ENCODE measurements at places on chromosomes 11 and 22. TPM values are rescaled to one million over a fixed set of nuclear protein-coding genes. Genes with fewer than 3 reads are reported as not detected.

The C22orf23 gene
- not detected for total RNA-seq

DNA sequence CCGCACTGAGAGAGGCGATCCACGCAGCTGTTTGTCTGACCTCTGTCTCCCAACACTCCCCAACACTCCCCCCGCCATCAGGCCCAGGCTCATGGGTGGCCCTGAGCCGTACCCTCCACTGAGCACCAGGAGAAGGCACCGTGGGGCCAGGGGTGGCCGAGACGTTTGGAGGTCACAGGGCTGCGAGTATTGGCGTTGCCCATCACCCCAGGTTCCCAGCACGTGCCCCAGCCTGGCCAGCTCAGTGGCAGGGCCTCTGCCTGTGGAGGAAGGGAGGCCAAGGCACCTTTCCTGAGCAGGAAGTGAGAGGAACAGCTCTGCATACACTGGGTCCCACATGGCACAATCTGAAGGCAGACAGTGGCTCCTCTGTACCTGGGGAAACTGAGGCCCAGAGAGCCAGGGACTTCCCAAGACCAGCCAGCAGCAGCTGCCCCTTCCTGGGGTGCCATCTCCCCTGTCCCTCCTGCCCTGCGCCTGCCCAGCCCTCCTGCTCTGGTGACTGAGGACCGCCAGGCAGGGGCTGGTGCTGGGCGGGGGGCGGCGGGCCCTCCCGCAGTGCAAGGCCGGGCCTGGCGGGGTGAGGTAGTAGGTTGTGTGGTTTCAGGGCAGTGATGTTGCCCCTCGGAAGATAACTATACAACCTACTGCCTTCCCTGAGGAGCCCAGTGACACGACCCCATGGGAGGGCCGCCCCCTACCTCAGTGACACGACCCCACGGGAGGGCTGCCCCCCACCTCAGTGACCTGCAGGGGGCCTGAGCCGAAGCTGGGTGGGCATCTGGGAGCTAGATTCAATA lies 37.0 kb upstream of the PPARA start:
- H3K36me3 ChIP-seq, result no peaks in the 10 kb centered on the region
- H3K4me1 ChIP-seq, result peaks cover 4% of the 10 kb centered on the region
- no peaks in the 10 kb centered on the region for H3K27me3 ChIP-seq
- no peak for DNase-seq
- no peak overlapping the region for H3K4me3 ChIP-seq

- H3K4me3 ChIP-seq, result peak overlapping the region; percentile 32
- H3K27ac ChIP-seq, result peak overlapping the region; percentile 67
- H3K27me3 ChIP-seq, result no peaks in the 10 kb centered on the region
- no peak for DNase-seq
- H3K36me3 ChIP-seq, result 0 out of 2 replicates have a peak, but pooled peaks cover 7% of the 10 kb centered on the region
- peaks cover 26% of the 10 kb centered on the region for H3K4me1 ChIP-seq
Observed at GRCh38 chr22:37219533-37219932, 7.3 kb upstream of the SSTR3 start.

DNA sequence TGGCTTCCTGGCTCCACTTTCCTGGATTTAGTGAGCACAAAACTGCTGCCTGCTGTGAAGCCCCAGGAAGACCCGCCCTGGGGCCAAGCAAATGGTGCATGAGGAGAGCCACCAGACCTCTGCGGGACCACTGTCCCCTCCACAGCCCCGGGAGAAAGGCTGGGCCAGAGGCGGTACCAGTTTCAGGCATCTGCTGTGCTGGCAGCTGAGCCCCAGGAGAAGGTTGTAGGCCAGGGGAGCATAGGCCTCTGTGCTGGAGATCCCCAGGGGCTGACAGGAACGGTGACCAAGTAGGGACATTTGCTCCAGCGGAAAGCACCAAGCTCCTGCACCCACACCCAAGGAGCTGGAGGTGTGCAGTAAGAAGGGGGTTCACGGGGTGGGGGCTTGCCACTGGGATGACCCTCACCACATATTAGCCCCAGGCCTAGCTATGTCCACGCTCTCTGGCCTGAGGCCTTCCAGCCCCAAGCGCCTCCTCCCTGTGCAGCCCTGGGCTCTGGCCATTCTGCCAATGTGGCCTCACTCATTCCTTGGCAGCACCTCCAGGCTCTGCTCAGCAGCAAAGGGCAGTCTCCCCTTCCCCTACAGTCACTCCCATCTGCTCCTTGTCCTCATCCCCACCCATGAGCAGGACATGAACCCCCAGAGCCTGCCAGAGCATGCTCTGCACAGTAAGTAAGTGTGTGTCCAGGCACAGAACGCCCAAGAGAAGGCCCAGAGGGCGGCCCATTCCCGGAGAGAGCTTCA lies 24.0 kb upstream of the COMT start:
- H3K27ac ChIP-seq, result no peak overlapping the region
- H3K4me1 ChIP-seq, result no peaks in the 10 kb centered on the region
- no peaks in the 10 kb centered on the region for H3K27me3 ChIP-seq
- no peak for DNase-seq
- H3K36me3 ChIP-seq, result peaks cover 11% of the 10 kb centered on the region
- H3K4me3 ChIP-seq, result no peak overlapping the region

DNA sequence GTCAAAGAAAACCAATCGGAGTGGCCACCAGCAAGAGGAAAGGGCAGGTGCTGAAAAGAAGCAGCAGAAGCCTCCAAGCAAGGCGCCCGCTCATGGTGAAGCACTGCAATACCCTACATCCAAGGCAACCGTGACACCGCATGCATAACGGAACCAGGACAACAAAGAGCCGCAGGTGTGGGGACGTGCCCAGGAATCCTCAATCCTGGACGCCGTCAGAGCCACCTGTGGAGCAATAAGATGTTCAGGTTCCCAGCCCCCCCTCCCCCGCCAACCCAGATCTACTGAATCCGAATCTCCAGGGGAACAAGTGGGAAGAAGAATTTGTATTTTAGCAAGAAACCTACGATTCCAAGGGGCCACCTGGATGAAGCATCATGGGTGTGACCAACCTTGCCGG lies 70.8 kb downstream of the SHANK2 start:
- DNase-seq, result no peak
- no peaks in the 10 kb centered on the region for H3K36me3 ChIP-seq
- H3K27me3 ChIP-seq, result no peaks in the 10 kb centered on the region
- no peak overlapping the region for H3K27ac ChIP-seq
- H3K4me3 ChIP-seq, result no peak overlapping the region

DNA sequence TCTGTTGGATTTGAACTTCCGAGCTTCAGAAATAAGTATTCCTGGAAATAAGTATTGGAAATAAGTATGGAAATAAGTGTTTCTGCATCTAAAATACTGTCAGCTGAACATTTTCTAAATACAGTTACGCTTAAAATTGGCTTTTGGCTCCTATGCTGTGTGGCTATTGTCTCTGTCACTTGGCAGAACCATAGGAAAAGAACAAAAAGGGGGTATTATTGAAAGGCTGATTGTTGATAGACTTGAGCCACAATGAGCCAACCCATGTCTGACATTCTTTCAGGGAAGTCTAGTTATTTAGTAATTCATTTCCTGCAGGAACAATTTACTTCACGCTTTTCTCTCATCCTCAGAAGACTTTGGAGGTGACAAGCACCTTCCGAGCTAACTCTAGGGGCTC lies 32.5 kb upstream of the LARGE1 start:
- H3K27ac ChIP-seq, result no peak overlapping the region
- no peaks in the 10 kb centered on the region for H3K36me3 ChIP-seq
- H3K27me3 ChIP-seq, result no peaks in the 10 kb centered on the region
- no peak overlapping the region for H3K4me3 ChIP-seq
- no peak for DNase-seq

DNA sequence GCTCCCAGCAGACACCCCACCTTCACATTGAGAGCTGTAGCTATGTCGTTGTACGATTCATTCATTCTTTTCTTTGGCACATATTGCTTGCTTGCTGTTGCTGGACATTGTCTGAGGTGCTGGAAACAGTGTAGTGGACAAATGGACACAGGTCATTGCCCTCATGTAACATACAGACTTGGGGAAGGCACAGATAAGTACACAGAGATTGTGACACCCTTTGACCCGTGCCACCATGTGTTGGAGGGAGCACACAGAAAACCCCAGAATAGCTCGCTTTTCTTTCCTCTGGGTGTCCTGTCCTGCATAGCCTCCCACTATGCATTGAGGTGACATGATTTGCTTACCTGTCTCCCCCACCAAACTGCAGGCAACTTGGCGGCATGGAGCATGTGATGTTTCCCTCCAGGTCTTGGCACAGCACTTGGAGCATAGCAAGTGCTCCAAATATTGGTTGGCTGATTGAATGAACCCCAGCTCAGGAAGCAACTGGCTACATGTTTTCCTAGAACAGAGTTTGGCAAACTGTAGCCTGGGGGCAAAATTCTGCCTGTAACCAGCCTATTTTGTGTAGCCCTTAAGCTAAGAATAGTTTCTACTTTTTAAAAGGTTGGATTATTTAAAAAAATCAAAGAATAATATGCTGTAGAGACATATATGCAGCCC lies 30.9 kb upstream of the NECTIN1 start:
- no peaks in the 10 kb centered on the region for H3K36me3 ChIP-seq
- H3K27ac ChIP-seq, result no peak overlapping the region
- H3K4me1 ChIP-seq, result no peaks in the 10 kb centered on the region
- DNase-seq, result no peak

The C11orf91 gene
- total RNA-seq, result not detected

- H3K27ac ChIP-seq, result no peak overlapping the region
- no peaks in the 10 kb centered on the region for H3K27me3 ChIP-seq
- peaks cover 20% of the 10 kb centered on the region for H3K4me1 ChIP-seq
Observed at GRCh38 chr11:70605468-70605815, 207.1 kb downstream of the CTTN start.

DNA sequence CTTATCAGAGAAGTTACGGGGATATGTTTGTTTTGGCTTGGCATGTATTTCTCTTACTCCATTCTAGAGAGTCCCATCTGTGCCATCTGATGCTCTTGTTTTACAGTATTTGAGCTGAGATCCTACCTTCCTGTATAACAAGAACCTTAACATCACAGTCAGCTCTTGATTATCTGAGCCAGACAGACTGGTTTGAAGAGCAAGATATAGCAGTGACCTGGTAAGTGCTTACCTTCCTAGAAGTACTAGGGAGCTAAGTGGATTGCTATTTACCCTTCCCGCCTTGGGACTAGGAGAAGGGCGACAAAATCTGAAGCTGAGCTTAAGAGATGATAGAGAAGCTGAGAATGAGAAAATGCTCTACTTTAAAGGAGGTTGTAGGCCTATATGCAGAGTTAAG lies 235.3 kb downstream of the CSNK2A3 start:
- no peaks in the 10 kb centered on the region for H3K36me3 ChIP-seq
- H3K27me3 ChIP-seq, result no peaks in the 10 kb centered on the region
- H3K4me1 ChIP-seq, result no peaks in the 10 kb centered on the region
- H3K4me3 ChIP-seq, result no peak overlapping the region
- H3K27ac ChIP-seq, result no peak overlapping the region

The TOLLIP gene
- 6.5 TPM for total RNA-seq

- no peaks in the 10 kb centered on the region for H3K36me3 ChIP-seq
- H3K27ac ChIP-seq, result no peak overlapping the region
- H3K4me3 ChIP-seq, result no peak overlapping the region
- no peak for DNase-seq
- no peaks in the 10 kb centered on the region for H3K27me3 ChIP-seq
Observed at GRCh38 chr11:1508986-1509385, 22.4 kb upstream of the MOB2 start.

The CHRM1 gene
- not detected for total RNA-seq

- no peak overlapping the region for H3K4me3 ChIP-seq
- peak overlapping the region; percentile 85 for H3K27ac ChIP-seq
- H3K36me3 ChIP-seq, result no peaks in the 10 kb centered on the region
- H3K4me1 ChIP-seq, result peaks cover 66% of the 10 kb centered on the region
Observed at GRCh38 chr22:23278883-23279675, 98.8 kb downstream of the BCR start.

GRCh38 chr11:3836903-3837302 lies 3.9 kb downstream of the RHOG start:
- H3K27me3 ChIP-seq, result no peaks in the 10 kb centered on the region
- peak overlapping the region; percentile 90 for H3K27ac ChIP-seq
- peak overlapping the region; percentile 97 for H3K4me3 ChIP-seq
- H3K36me3 ChIP-seq, result no peaks in the 10 kb centered on the region
- H3K4me1 ChIP-seq, result peaks cover 84% of the 10 kb centered on the region

All from Karpas-422 (cell line).